Mammary microvascular endothelial cell (primary cell): ENCODE measurements at places on chromosomes 2 and 18. TPM values are rescaled to one million over a fixed set of nuclear protein-coding genes. Genes with fewer than 3 reads are reported as not detected.

Gene DAW1
- 0.20 and 0.25 TPM in 2 replicates for total RNA-seq

Gene OR6B2
- total RNA-seq, result not detected in 2 replicates

Gene HTR2B
- total RNA-seq, result 0.07 and 0.64 TPM in 2 replicates

Gene GALNT13
- 0.64 TPM in 1 of 2 replicates, not detected in the other for total RNA-seq

Gene RNF25
- 19.9 and 26.9 TPM in 2 replicates for total RNA-seq

Gene ANKAR
- total RNA-seq, result 1.7 and 3.1 TPM in 2 replicates

Gene CRYGC
- total RNA-seq, result not detected in 2 replicates

Gene EML6
- total RNA-seq, result 0.13 and 0.89 TPM in 2 replicates

Gene METTL5
- 45.0 and 95.3 TPM in 2 replicates for total RNA-seq

Gene PROKR1
- not detected in 2 replicates for total RNA-seq

Gene PMAIP1
- 25.0 and 29.7 TPM in 2 replicates for total RNA-seq

Gene SERPINB3
- total RNA-seq, result not detected in 2 replicates

Gene TYMS
- total RNA-seq, result 86.5 and 95.8 TPM in 2 replicates

Gene CYBRD1
- total RNA-seq, result 9.6 and 10.2 TPM in 2 replicates

Gene DTNA
- 3.4 and 4.9 TPM in 2 replicates for total RNA-seq

Gene ZEB2
- total RNA-seq, result 9.6 and 9.7 TPM in 2 replicates

Gene FAM110C
- total RNA-seq, result not detected in 2 replicates

Gene CHMP3
- 57.7 and 61.3 TPM in 2 replicates for total RNA-seq

Gene AOX1
- 16.0 and 21.0 TPM in 2 replicates for total RNA-seq

Gene GALR1
- total RNA-seq, result not detected in 2 replicates

Gene SCYGR4
- not detected in 2 replicates for total RNA-seq

Gene SERPINB13
- total RNA-seq, result not detected in 2 replicates

Gene LBX2
- 2.5 and 4.3 TPM in 2 replicates for total RNA-seq

Gene RAB6C
- not detected in 2 replicates for total RNA-seq

Gene METTL4
- total RNA-seq, result 6.0 and 8.4 TPM in 2 replicates

Gene INPP1
- total RNA-seq, result 29.5 and 37.2 TPM in 2 replicates

Gene LINC00305
- total RNA-seq, result not detected in 2 replicates

Gene MYL12A
- total RNA-seq, result 1,237 and 1,311 TPM in 2 replicates

Gene LYG2
- total RNA-seq, result not detected in 2 replicates

Gene OXER1
- total RNA-seq, result not detected in 2 replicates

Gene GPR155
- total RNA-seq, result 0.74 and 0.80 TPM in 2 replicates

Gene CHRNA1
- total RNA-seq, result 0.07 and 0.10 TPM in 2 replicates

Gene POTEI
- 0.05 and 0.07 TPM in 2 replicates for total RNA-seq

Gene ACMSD
- total RNA-seq, result not detected in 2 replicates

Gene FAM124B
- total RNA-seq, result 21.3 and 22.1 TPM in 2 replicates

Gene ASB18
- not detected in 2 replicates for total RNA-seq

Gene SCN7A
- total RNA-seq, result not detected in 2 replicates
